Activated naive CD4-positive, alpha-beta T cell (primary cell): ENCODE measurements at places on chromosomes 2 and 18.

DNA sequence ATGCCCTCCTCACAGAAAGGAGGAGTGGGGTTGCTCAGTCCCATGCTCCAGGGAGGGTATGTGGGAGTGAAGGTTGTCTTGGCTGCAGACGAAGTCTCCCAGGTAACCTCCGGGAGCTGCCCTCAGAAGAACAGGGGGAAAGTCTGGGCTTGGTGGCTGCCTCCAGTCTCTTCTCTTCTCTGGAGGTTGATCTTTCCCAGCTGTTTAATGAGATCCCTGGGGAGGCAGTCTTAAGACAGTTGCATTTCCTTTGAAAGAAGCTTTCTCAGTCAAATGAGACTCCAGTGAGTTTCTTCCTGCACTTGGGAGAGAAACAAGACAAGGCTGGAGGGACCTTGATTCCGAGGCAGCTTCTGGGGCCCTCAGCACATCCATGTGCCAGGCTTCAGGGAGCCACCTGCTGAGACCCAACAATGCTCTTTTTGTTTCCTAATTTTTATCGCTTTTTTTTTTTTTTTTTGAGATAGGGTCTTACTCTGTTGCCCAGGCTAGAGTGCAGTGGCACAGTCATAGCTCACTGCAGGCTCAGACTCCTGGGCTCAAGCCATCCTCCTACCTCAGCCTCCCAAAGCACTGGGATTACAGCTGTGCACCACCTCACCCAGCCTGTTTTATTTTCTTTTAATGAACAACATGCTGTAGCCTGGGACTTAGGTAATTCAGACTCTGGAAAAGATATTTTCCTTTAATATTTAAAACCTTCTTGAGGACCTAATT is 71.7 kb upstream of the TPO start:
- DNase-seq: no peak

GRCh38 chr18:38256366-38256765 is 690.8 kb upstream of the CELF4 start:
- DNase-seq: no peak

GRCh38 chr2:144099340-144099739 is 420.6 kb downstream of the ZEB2 start:
- no peak for DNase-seq

GRCh38 chr2:64260093-64260803 is 116.0 kb upstream of the PELI1 start:
- no peak for DNase-seq

DNA sequence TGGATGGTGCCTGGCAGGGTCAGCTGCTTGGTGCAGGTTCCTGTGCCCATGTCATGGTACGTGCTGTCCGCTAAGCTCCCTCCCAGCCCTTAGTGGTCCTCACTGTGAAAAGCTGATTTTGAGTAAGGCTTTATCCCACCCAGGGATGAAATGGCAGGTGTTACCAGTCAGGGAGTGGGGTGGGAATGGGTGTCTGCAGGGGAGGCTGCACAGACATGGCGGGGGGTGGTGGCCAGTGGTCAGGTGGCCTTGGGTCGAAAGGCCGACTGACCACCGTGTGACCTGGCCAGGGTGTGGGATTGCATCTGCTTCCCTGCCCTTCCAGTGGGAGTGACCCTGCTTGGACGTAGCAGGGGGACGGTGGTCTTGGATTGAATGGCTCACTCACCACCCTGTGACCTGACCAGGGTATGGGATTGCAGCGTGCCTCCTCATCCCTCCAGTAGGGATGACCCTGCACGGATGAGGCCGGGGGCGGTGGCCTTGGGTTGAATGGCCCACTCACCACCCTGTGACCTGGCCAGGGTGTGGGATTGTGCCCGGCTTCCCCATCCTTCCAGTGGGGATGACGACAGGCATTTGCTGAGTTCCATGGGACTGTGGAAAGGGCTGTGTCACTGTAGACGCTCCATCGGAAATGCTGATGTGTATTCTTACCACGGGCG is 29.8 kb downstream of the AGAP1 start:
- DNase-seq: no peak

- DNase-seq: no peak
Observed at GRCh38 chr18:3675446-3675845, 225.5 kb downstream of the TGIF1 start.

- no peak for DNase-seq
Observed at GRCh38 chr2:113034016-113034415, 18.7 kb downstream of the IL36B start.

DNA sequence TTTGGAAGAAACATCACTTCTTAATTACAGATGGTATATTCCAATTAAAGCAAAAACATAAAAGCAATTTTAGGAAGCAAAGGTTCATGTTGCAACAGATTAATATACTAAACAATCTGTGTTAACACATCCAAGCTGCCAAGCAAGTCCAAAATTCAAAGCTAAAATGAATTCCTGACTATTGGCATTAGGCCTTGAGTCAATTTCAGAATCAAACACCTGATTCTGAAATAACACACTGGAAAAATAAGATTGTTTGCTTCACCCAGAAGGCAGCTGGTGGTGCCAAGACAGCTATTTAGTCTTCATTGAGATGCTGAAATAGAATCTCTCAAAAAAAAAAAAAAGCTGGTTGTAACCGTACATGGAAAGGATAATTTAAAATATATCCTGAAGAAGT is 465.6 kb downstream of the SOCS6 start:
- no peak for DNase-seq

GRCh38 chr2:37858725-37859267 is 66.3 kb upstream of the RMDN2 start:
- no peak for DNase-seq

DNA sequence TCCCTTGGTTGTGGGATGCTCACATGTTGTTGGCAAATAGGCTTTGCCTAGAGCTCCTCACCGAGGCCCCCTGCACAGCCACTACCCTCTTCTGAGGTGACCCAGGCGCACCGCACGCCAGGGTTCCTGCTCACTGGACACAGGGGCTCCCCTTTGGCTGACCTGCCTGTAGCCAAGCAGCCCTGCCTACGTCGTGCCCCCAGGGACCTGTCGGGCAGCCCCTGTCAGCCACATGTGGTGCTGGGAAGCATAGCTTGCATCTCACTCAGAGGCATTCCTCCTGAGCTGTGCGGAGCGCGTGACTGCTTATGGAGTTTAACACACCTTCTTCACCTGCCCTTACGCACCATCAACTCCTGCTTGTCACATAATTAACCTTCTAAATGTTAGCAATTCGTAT is 116.3 kb downstream of the ZNF236 start:
- no peak for DNase-seq

DNA sequence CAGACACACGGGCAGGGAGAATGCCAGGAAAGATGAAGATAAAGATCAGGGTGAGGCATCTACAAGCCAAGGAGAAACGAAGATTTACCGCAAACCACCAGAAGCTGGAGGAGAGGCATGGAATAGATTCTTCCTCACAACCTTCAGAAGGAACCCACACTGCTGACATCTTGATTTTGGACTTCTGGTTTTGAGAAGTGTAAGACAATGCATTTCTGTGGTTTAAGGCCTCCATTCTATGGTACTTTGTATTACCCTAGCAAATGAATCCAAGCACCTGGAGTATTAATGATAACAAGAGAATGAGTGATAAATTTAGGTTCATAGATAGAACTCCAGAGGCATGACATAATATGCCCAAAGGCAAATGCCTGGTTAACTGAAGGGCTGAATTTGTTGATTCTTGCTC is 11.8 kb upstream of the FN1 start:
- DNase-seq: no peak

GRCh38 chr2:146258071-146258470 is 1586.8 kb upstream of the ACVR2A start:
- DNase-seq: no peak

- no peak for DNase-seq
Observed at GRCh38 chr2:42601076-42601475, 32.6 kb downstream of the MTA3 start.

GRCh38 chr2:203697190-203697589 is 9.2 kb upstream of the CD28 start:
- no peak for DNase-seq

GRCh38 chr2:9975328-9975727 is 23.8 kb downstream of the GRHL1 start:
- DNase-seq: no peak

DNA sequence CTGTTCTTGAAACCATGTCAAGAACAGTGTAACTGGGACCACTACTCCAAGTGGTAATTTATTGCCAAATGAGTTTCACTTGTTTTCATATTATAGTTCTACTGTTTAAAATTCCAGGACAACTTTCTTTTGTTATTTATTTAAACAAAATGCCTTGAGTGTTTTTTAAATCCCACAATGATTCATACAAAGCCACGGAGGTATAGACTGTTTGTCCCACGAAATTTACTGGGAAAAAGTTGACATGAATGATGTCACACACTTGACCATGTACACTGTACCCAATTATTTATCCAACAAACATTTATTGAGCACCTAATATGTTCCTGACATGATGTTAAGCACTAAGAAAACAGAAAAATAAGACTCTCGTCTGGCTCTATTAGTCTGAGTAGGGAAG is 243.9 kb upstream of the SIX2 start:
- no peak for DNase-seq

GRCh38 chr2:130972410-130972809 is 120.8 kb downstream of the FAM168B start:
- DNase-seq: no peak

GRCh38 chr2:7022492-7023385 is 105.5 kb downstream of the RNF144A start:
- DNase-seq: no peak

GRCh38 chr2:151669585-151670081 is 64.6 kb downstream of the NEB start:
- DNase-seq: no peak

DNA sequence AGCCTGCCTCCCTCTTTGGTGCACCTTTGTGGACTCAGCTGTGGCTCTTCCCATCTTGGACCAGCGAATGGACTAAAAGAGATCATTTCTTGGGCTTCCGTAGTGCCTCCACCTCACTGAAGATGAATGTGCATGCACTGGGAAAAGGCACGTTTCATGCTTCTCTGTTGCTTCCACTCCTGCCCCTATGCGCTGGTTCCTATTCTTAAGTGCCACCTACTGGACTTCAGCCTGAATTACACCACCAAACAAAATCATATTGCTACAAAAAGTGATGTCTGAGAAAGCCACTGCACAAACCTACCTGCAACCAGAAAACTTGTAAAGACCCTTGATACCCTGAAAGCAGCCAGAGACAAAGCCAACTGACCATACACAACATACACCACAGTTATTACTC is 695.6 kb downstream of the TSN start:
- DNase-seq: no peak

DNA sequence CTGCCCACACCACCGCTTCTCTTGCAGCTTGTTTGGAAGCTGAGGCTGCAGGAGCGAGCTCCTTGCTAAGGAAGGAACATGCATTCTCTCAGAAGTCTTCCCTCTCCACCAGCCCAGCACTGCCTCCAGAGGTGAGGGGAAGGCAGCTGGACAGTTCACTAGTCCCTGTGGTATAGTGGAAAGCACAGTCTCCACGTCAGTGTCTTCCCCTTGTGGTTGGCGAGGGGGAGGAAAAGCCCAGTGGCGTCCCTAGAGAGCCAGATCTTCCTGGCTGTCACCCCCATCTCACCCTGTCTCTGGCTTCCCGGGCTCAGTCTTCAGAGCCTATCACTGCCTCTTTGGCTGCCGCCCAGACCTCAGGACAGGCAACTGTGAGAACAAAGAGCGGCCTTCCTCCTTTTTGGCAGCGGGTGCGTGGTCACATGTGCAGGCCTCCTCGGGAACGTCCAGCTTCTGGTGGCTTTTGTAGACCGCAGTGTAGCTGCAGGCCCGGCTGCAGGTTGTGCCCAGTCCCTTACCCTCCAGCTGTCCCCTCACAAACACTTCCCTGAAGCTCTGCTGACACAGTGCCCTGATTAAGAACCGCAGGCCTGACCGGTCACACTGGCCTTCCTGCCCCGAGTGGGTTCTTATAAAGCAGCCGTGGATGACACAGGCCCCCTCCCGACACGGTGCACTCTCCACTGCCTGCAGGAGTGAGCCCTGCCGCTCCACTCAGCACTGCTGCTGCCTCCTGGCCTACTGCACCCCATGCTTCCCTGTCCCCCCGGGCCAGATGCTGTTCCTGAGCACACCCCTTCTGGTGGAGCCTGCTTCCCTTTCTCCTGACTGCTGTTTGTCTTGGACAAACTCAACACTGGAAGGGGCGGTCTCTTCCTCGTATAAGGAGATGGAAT is 90.9 kb downstream of the RNF144A start:
- no peak for DNase-seq

GRCh38 chr2:203669820-203670219 is 36.6 kb upstream of the CD28 start:
- no peak for DNase-seq

DNA sequence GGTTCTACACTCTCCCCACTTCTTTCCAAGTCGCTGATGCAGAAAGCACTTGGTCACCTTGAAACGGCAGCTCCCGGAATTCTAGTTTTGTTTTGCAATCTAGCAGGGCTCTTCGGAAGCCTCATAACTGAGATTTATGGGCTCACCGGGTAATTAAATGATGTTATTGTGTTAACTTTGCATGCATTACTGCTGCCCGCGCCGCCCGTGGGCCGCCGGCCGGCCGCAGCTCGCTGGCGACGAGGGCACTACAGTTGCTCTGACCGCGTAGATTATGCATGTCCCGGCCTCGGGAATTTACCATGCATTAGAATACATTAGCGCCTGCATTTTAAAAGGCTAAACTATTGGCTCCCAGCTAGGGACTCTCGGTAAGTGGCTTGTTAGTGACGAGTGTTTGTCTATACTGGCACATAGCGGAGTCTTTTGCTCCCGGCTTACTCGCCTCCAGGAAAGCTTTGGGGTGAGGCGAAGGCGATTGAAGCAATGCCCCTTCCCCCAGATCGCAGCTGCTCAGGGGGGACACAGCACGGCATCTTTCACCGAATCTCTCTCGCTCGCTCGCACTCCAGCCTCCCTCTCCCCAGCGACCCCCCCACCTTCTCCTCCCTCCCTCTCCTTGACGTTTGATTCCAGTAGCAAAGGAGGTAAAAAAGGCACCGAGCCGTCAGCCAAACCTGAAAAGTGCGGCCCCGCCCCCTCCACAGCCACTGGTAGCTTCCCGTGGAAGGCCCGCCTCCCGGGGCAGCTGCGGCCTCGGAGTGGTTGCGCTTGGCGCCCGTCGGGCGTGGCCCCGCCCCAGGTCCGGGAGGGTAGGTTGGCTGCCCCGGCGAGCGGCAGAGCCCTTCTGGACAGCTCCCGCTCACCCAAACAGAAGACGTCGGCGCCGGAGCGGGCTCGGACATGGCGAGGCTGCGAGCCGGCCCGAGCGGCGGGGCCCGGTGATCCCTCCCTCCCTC is at the start of gene ONECUT2:
TSS of gene ONECUT2 (plus strand) at position 839 of the 959 bp plus-strand sequence. CDS start 343 bp downstream, outside the sequence.
- no peak for DNase-seq

- DNase-seq: no peak
Observed at GRCh38 chr18:54263904-54264336, 5.4 kb upstream of the POLI start.

DNA sequence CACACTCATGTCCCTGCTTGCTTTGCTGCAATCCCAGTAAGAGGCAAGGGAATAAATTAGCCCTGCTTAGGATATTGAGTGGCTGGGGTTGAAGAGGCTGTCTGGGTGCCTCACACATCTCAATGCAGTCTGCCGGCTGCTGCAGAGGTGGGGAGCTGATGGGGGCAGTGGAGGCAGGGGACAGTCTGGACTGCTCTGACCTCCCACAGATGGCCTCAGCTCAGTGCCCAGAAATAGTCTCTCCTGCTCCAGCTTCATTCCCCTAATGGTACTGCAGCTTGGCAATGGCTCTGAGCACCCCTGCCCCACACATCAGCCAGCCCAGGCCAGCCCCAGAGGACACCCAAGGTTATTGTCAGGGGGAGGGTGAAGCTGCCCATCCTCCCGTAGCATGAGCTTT is 21.5 kb upstream of the TNS1 start:
- DNase-seq: no peak

- no peak for DNase-seq
Observed at GRCh38 chr2:109417701-109418335, 195.9 kb downstream of the SEPTIN10 start.

- DNase-seq: no peak
Observed at GRCh38 chr18:32906506-32907310, 133.9 kb upstream of the KLHL14 start.
